ENCODE measurements at places on chromosomes 5 and 9.

GRCh38 chr9:117413346-117414219, 1.3 kb downstream of the ASTN2 start:
- DNase-seq: no peak

GRCh38 chr9:120970244-120970643, 43.6 kb upstream of the TRAF1 start:
- no peak for DNase-seq

DNA sequence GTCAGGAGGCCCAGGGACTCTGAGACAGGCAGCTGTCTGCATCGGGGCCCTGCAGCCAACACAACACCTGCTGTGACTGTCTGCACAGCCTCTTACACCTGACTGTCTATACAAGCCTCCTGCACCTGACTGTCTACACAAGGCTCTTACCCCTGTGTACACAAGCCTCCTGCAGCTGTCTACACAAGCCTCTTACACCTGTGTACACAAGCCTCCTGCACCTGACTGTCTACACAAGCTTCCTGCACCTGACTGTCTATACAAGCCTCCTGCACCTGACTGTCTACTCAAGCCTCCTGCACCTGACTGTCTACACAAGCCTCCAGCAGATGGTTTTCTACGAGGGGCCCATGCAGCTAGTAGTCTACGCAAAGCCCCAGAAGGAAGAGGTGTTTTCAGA, 18.6 kb downstream of the IRX2 start:
- no peak for DNase-seq

DNA sequence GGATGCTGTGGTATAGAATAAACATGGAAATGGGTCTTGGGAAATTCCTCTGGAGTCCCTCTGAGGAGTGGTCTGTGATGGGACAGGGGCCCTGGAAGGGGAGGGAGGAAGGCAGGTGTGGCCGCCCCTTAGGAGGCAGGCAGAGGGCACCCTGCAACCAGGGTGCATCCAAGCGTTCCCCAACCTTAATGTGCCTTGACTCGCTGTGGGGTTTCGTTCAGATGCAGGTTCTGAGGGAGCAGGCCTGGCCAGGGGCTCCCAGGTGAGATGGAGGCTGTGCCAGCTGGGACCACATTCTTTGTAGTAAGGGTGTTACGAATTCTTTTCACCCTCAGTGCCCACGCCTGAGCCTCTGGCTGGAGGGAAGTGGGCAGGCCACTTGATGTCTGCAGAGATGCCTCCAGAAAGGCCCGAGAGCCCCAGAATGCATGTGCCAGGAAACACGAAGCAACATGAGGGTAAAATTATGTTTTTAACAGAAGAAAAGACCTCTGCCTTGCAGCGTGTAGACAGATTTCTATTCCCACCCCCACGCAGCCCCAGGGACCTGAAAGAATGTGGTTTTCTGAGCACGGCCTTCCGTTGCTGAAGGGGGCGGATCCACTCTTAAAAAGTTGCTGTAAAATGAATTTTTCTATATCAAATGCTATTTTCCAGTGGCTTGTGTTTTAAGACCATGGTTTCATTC, 150.4 kb upstream of the IER5L start:
- DNase-seq: no peak

DNA sequence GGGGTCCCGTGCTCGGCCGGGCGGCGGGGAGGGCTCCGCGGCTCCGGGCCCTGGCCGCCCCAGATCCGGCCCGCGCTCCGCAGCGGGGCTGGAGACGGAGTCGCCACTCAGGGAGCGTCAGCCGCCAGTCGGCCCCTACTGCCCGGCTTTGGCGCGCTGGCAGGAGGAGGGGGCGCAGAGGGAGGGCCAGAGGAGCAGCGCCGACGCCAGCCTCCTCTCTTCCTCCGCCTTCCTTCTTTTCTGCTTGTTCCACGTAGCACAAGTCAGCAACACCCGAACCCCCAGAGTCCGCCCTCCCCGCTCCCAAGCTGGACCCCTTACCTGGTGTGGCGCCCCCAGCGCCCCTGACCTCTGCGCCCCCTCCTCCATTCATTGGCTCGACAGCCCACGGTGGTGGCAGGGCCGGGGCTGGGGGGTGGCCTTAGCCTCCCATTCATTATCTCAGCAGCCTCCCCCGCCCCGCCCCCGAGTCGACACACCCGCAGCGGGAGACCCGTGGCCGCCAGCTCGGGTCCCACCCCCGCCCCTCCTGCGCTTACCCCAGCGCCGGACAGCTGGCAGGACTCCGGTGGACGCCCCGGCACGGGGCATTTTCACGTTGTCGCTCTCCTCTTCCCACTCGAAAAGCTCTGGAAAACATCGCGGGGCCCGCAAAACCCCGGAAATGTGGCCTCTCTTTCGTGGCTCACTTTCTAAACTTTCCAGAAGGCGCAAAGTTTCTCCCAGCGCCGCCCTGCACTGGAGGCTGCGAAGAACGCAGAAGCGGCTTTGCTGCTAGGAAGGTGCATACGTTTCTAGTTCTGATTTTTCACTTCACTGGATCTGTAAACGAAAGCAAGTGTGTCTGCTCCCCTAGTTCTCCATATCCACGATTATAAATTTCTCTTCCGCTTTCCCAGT, at the start of gene LPAR1:
Gene LPAR1, minus strand, starts transcription at position 140 of the 900 bp plus-strand sequence. CDS start 66,353 bp downstream, outside the sequence.
- no peak for DNase-seq

DNA sequence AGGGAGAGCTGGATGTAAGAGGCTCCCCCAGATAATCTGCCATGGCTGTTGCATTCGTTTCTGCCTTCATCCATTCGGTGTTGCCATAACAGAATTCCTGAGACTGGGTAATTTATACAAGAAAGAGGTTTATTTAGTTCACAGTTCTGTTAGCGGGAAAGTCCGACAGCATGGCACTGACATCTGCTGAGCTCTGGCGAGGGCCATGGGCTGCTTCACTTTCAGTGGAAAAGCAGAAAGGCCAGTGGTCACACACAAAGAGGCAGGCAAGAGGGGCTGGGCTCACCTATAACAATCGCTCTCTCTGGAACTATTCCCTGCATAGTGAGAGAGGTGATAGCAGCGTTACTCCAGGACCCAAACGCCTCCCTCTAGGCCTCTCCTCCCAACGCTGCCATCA, 305.9 kb downstream of the MLLT3 start:
- no peak for DNase-seq
